ENCODE measurements at places on chromosomes 16 and 17.

- no peak for DNase-seq
Observed at GRCh38 chr16:86026171-86026910, 127.4 kb downstream of the IRF8 start.

GRCh38 chr16:24737391-24737871, 8.0 kb downstream of the TNRC6A start:
- DNase-seq: no peak

- no peak for DNase-seq
Observed at GRCh38 chr17:69428252-69428980, 13.9 kb downstream of the MAP2K6 start.

DNA sequence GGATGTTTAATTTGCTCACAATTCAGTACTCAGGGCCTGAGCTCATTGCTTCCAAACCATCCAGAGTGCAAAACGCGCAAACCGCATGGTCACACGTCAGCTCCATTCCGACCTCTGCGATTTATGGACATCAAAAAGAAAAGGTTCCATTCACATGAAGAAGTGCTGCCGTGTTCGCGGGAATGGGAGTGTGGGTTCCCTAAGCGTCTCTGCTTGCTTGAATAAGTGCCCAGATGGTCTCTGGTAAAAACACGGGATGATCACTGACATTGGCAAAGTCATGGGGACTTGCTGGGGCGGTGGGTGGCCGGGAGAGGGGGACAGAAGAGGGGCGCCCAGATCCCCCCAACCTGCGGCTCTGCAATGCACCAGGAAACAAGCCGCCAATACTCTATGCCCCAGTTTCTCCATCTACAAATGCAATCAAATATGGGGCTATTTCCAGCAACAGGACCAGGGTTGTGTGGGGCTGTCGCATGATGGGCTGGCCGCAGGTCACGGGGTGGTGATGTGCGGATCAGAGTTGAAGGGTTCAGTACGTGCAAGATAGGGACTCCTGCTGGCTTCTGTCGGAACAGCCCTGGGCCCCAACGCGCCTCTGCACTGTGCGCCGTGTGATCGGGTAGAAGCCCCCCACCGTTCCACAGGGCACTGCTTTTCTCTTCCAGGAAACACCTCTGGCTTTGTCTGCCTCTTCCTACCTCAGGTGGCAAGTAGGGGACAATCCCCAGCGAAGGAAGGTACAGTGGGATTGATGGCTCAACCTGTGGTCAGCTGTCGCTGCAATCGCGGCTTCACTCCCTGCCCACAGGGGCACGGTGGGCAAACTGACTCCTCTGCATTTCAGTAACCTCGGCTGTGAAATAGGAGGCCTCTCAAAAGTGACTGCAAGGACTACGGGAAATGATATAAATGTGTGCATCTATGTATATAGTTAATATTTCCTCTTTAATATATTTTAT, 11.2 kb downstream of the FOXF1 start:
- no peak for DNase-seq

GRCh38 chr16:10817963-10818941, at the start of gene TVP23A:
TSS of gene TVP23A (minus strand) at chr16:10818794. CDS start at chr16:10818493, 301 bp downstream.
- peak; percentile 20 for DNase-seq

- no peak for DNase-seq
Observed at GRCh38 chr16:23359092-23359760, 57.1 kb downstream of the SCNN1B start.

GRCh38 chr16:29848420-29849297, 14.4 kb downstream of the CDIPT start:
- peak; percentile 86 for DNase-seq

GRCh38 chr16:83936581-83937165, 16.4 kb upstream of the OSGIN1 start:
- no peak for DNase-seq

DNA sequence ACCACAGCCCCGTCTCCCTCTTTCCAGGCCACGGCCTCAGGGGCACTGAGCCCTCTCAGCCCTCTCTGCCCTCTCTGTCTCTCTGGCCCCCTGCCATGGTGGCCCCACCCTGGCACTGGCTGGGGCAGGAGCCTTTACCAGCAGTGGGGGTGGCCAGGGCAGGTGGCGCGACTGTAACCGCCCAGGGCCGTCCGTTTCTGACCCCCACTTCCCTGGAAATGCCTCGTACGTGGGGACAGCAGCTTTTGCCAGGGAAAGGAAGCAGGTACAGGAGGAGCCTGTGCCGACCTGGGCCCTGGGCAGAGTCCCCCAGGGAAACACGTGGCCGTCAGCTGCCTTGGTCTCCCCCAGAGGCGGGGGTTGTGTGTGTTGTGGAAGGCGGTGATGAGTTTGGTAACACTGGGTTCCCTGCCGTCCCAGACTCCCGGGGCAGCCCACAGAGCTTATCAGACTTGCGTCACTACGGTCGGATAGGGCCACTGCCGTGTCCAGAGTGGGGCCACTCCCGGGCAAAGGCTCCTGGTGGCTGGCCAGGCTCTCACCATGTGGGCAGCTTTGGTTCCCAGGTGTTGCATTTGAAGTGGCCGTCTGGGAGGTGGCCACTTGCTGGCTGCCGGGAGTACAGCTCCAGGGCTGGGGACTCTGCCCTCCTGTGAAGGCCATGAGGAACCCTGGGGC, 249.3 kb upstream of the CIBAR2 start:
- DNase-seq: no peak

- DNase-seq: no peak
Observed at GRCh38 chr16:85525420-85526184, 87.5 kb upstream of the GSE1 start.

DNA sequence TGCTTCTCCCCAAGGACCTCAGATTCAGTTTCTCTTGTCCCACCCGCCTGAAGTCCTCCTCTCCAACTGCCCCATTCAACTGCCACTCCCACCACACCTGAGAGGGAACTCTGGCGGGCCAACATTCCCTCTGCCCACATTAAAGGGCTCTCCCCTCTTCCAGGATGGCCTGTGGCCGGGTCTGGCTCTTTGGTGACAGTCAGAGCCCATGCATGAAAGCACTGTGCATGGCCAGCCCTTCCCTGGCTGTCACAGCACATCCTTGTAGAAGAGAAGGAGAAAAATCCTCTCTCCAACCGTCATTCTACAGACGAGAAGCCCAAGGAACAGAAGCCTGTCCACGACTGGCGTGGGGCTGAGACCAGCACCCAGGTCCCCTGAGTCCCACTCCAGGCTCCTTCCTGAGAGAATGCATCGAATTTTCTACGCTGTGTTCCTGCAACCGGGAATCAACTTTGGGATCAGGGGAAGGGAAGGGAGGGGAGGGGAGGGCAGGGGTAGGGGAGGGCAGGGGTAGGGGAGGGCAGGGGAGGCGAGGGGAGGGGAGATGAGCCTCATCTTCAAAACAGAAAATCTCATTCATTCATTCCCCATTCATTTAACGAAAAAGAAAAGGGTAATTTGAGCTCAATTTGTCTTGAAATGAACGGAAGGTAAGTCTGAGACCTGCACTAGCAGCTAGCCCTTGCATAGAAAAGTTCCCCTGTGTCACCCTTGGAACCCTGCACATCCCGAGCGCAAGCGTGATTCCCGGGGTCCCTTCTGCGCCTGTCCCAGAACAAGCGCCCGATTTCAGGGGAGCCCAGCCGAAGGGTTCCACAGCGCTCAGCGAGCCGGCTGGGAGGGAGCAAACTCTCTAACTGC, at the start of gene ABCC12:
Gene ABCC12 (minus strand): TSS at position 68 of the 864 bp plus-strand sequence. CDS start 9,569 bp downstream, outside the sequence.
- DNase-seq: no peak

GRCh38 chr16:10971560-10971961, 27.2 kb downstream of the CLEC16A start:
- no peak for DNase-seq

- DNase-seq: no peak
Observed at GRCh38 chr17:53979991-53980390, 157.3 kb downstream of the KIF2B start.

DNA sequence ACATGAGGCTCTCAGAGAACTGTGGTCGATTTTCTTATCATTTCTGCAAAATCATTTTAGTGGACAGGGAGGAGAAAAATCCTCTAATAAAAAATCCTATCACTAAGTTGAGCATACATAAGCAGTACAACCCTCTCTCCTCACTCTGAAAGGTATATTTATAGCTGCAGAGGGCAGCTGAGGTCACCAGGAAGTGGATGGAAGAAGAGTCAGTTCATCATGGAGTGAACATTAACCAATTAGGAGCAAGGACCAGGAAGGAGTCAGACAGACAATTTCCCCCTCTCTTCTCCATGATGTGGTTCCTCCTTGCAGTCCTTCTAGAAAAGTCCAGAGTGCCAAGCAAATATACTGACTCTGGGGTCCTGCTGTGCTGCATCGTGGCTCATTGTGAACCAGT, 253.7 kb downstream of the TOX3 start:
- DNase-seq: no peak

DNA sequence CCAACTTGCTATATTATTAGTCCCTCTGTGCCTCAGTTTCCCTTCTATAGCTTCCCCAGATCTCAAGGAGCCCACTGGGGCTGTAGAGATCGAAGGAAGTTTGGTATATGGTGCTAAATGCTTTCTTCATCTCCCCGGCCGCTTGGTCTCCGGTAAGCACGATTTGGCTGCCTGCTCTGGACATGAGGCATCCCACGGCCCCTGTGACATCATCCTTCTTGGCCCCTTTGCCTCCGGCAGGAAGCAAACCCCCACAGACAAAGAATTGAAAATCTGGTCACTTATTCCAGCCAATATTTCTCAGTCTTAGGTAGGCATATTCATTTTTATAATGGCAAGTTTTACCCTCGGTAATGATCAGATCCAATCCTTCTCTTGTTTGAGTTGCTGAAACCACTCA, 65.8 kb downstream of the WSCD1 start:
- no peak for DNase-seq

DNA sequence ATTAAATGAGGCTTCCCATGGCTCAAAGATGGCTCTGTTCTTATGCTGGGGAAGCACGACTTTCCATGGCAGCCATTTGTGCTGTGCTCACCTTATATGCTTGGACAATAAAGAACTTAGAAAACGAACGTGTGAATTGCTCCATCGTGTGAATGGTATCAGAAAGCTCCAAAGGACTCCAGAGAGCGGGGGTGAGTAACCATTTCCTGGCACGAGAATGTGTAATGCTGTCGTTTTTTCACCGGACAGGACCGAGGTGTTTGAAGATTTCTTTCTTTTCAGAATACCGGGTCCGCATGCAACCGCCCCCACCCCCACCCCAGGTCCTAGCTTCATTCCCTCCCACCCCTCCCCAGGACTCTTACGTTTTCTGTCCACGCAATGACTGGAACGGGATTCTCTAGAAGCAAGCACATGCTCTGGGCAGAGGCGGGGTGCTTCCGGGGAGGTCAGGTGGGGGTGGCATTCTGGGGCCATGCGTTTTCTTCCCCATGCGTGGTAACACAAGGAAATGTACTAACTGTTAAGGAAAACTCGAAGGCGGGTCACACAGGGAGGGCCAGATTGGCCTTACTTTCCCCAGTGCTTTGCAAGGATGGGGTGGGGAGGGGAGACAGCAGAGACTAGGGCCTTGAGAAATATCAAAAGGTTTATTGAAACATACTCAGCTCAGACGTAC, 26.2 kb downstream of the GPRC5B start:
- DNase-seq: no peak

DNA sequence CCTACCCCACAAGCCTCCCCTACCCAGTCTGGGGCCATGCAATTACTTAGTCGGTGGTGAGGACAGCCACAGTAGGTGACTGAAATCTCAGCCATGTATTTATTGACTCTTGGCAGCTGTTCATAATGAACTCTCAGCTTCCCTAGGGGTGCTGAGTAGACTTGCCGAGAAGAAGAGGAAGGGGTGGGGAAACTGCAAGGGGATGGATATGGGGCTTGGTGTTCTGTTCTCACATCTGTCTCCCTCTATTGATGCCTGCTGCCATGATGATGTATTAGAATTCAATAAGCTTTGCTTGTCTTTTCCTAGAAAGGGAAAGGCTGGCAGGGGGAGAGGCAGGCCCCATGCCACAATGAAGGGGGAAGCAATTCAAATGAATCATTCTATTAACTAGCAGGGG, 112.9 kb downstream of the GP2 start:
- no peak for DNase-seq

DNA sequence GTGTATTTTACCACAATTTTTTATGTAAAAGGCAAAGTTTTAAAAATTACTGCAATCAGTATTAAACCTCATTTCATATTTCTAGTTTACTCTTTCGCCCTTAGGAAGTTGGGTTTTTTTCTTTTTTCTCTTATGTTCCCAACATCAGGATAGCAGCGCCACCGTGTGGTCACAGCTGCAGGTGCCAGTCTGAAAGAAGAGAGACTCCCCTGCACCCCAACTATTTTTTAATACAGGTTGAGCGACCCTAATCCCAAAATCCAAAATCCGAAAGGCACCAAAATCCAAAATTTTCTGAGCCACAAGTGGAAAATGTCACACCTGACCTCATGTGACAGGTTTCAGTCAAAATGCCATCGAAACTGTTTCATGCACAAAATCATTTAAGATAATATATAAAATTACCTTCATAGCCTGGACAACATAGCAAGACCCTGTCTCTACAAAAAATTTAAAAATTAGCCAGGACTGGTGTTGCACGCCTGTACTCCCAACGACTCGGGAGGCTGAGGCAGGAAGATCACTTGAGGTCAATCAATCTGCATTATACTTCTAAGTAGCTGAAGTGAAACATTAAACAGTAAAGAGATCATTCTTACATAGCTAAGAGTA, 21.8 kb upstream of the ASGR2 start:
- DNase-seq: peak; percentile 69

DNA sequence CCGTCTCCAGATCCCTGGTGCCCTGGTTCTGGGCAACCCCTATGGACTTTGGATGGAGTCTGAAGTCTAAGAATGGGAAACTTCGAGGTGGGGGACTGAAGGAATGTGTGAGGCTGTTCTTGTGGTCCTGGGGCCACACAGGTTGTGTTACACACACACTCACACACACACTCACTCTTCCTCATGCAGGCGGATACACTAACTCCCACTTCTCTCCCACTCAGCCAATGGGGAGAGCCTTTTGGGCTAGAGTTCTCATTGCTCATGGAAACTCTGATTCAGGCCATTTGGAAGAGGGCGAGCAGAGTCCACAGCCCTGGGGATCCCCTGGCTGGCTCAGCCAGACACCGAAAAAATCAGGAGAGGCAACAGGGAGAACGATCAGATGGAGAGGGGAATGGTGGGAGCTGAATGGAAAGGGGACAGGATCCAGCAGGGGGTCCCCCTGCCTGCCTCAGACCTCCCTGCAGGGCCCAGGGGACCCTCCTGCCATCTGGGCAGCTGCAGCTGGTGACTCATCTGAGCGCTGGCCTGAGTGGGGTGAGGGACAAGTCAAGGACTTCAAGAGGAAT, 9.1 kb downstream of the IGFBP4 start:
- peak; percentile 81 for DNase-seq

- peak; percentile 81 for DNase-seq
Observed at GRCh38 chr17:78140169-78141051, 5.8 kb upstream of the C17orf99 start.

DNA sequence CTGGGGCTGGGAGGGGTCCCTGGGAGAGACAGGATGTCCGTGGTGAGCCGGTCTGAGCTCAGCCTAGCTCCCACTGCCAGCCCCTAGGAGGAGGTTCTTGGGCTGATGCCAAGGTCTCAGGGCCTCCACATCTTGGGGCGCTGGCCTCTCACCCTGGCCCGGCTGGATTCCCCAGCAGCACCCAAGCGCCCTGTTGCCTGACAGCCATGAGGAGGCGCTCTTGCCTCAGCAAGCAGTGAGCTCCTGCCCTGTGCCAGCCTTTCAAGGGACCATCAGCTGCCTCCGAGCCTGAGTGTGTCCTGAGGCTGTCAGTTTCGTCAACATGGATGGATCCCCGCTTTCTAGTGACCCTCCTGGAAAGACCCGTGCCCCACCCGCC, 234.9 kb upstream of the CIBAR2 start:
- DNase-seq: no peak

- DNase-seq: no peak
Observed at GRCh38 chr17:79053251-79053925, 21.2 kb upstream of the ENGASE start.
